CD4-positive, alpha-beta T cell treated with Interleukin-10 for 1 hour (primary cell): ENCODE measurements at places on chromosomes 12 and 14.

DNA sequence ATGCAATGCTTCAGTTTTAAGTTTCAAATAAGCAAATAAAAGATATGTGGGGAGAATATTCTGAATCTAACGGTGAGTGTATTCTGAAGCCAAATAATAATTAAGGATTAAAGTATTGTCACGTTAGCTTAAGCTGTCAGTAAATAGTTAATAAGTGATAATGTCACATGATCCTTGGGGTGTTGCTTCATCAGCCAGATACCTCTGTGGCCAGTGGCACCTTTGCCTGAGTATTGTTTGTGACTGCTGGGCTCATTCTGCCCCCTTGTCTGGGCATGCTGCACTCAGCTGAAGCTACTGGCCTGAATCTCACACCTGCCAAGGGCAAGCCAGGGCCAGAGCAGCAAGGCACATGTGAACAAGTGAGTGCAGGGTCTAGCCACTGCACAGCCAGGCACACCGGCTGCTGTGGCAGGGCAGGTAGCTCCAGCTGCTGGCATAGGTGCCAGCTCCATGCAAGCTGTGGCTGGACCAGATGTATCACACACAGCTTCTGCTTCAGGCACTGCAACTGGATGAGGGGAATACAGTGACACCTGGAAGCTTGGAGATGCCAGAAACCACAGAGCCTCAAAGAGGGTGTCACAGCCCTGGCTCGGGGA, 739.7 kb downstream of the SLC6A15 start:
- no peak for DNase-seq

- DNase-seq = no peak
Measured at GRCh38 chr14:26594756-26595545, 2.9 kb downstream of the NOVA1 start.

DNA sequence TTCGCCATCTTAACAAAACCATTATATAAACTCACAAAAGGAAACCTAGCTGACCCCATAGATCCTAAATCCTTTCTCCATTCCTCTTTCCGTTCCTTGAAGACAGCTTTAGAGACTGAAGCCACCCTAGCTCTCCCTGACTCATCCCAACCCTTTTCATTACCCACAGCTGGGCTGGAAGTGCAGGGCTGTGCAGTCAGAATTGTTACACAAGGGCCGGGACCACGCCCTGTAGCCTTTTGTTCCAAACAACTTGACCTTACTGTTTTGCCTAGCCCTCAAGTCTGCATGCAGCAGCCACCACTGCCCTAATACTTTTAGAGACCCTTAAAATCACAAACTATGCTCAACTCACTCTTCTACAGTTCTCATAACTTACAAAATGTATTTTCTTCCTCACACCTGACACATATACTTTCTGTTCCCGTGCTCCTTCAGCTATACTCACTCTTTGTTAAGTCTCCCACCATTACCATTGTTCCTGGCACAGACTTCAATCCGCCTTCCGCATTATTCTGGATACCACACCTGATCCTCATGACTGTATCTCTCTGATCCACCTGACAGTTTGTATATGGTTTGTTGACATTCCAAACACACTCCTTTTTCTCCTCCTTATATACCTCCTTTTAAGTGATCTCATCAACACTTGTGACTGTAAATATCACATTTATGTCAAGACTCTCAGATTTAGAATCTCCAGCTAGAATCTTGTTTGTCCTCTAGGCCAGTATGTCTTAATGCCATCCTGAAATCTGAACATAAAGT, 208.7 kb downstream of the KITLG start:
- DNase-seq = no peak

GRCh38 chr14:75720842-75721498, 59.9 kb downstream of the TTLL5 start:
- no peak for DNase-seq

- DNase-seq = no peak
Measured at GRCh38 chr14:89491711-89492381, 74.8 kb upstream of the FOXN3 start.

GRCh38 chr14:68664225-68664681, 128.6 kb downstream of the ZFP36L1 start:
- DNase-seq = no peak

- no peak for DNase-seq
Measured at GRCh38 chr12:89566615-89567014, 40.8 kb upstream of the POC1B start.

DNA sequence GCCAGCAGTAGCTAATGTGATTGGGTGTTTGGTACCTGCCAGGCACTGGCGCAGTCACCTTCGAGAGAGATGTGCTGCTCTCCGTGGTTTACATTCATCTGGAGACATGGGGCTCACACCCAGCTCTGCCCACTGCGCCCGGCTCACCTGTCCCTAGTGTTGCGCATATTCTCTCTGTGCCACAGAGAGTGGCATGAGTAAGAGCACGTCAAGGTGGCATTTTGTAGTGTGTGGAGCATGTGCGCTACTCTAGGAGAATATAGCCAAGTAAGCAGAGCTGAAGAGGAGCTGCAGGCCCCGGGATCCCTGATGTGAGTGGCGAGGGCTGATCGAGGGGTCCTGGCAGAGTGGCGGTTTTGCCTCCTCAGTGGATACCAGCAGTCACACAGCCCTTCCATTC, 46.9 kb downstream of the TPCN1 start:
- no peak for DNase-seq

DNA sequence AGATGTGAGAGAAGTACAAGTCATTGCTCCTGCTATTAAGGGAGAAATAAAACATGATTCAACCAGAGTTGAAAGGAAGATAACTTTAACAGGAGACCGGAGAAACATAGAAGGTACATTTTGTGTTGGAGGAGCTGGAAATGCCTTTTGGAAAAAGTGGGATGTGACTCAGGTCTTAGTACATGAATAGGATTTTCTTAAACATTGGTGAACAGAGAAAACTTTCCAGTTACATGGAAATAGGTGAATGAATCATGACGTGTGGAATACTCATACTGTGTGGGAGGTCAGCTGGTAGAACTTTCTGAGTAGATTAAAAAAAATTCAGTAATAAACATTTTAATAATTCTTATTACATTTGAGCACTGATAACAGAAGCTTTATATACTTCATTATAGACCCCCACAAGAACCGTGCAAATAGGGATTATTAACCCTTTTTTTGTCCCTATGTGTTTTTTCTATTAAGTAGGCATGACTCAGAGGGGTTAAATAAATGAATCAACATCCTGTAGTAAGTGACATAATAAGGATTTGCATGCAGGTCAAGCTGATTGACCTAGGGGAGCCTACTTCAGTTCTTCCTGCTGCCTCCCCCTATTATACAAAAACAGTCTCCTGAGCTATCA, 710.5 kb downstream of the NOVA1 start:
- no peak for DNase-seq

GRCh38 chr12:85476756-85477155, 196.7 kb downstream of the ALX1 start:
- DNase-seq = no peak
